ENCODE measurements at places on chromosomes 1 and 21.
A peak's percentile ranks its signal among the peaks of the same experiment; 100 is the strongest.

GRCh38 chr1:160437432-160438316 is 37.3 kb downstream of the VANGL2 start:
- DNase-seq: peak; percentile 9

DNA sequence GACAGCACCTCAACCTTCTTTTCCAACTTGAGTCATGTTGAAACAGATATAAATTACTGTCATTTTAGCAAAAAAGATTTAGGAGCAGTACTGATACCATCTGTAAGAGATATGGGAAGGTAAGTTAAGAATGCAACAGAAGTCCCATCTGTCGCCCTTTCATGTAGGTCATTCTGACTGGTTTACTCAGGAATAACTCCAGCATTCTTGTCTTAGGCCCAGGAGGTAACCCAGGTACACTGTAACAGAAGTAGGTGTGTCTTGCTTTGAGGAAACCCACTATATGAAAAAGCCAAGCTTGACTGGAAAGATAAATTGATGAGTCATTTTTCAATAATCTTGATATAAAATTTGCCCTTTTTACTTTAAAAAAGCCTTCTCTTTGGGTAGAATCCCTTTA is 35.4 kb downstream of the PGM1 start:
- DNase-seq: no peak

DNA sequence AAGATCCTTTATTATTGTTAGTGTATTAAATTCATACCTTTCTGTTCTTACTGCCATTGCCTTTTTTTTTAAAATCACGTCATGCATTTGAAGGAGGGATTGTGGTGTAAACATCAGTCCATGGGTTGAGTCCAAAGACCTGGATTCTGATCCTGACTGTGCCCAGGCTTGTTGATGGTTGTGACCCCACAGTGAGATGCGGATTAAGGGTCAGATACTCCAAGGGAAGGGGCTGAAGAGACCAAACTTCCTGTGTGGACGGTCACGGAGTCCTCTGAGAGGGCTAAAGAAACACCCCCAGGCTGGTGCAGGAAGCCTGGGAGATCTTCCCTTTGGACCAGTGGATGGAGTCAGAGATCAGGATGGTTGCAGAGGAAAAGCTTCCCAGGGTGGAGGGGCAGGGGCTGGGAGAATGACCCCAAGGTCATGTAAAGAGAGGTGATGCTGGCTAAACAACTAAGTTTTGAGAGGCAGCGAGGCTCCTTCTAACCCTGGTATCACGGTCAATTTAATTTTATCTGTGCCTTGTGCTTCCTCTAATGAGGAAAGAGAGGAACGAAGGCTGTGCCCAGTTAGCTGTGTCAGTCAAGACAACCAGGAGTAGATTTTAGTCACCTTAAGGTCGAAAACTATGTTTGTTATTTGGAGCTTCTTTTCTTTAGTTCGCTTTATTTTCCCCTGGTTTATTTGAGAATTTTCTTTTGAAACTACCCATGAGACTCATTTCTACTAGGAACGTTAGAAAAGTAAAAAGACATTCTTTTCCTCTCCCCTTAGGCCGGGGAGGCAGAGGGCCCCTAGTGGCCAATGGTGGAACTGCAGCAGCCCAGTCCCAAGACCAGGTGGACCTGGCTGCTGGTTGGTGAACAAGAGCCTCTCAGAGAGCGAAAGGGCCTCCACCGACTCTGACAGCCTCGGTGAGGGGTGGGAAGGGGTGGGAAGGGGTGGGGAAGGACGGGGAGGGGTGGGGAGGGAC is 8.7 kb upstream of the GPR161 start:
- peak; percentile 77 for DNase-seq

DNA sequence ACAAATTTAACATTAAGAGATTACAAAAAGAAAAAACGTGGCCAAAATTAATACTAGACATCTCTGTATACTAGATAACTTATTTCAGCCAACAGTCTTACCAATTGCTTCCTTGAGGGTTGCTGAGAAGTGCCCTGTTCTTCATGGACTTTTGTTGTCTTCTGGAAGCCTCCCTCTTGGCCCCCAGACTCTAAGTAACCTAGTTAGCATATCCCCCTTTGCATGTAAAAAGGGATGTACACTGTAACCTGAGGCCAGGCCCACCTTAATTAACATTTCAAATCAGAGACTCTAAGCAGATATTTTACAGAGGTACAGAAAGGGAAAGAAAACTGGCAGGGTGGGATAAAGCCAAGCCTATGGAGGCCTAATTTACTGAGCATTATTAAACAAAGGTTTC is 1047.3 kb downstream of the ADGRL2 start:
- DNase-seq: no peak

GRCh38 chr1:236240675-236241074 is 41.1 kb downstream of the ERO1B start:
- no peak for DNase-seq

DNA sequence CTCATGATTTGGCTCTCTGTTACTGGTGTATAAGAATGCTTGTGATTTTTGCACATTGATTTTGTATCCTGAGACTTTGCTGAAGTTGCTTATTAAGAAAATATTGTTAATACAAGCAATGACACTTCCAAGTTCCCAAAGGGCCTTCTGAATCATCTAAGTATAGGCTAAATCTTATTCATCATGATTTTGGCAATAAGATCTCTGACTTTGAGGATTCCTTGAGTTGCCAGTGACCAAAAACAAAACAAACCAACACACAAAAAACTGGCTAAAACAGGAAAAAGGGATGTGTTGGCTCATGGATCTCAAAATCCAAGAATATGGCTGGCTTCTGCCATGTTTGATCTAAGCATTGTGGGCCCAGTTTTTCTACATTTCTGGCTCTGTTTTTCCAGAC is 163.4 kb downstream of the HHIPL2 start:
- DNase-seq: no peak

DNA sequence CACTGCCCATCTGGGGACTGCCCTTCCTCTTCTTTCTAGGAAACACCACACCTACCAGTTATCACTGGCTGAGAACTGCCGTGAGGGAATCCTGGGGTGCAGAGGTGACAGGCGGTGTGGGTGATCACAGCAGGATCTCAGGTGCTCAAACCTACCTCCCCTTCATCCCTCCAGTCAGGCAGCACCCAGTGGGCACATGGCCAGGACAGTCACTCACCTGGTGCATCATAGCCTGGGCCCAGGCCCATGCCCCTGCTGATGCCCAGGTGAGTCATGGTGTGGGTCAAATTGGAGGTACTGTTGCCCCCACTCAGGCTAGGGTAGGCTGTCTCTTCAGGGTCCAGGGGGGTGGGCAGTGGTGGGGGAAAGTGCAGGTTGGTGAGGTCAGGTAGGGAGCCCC is 5.3 kb upstream of the DENND4B start:
- DNase-seq: no peak

- DNase-seq: no peak
Measured at GRCh38 chr1:33841494-33841893, 22.4 kb upstream of the HMGB4 start.

DNA sequence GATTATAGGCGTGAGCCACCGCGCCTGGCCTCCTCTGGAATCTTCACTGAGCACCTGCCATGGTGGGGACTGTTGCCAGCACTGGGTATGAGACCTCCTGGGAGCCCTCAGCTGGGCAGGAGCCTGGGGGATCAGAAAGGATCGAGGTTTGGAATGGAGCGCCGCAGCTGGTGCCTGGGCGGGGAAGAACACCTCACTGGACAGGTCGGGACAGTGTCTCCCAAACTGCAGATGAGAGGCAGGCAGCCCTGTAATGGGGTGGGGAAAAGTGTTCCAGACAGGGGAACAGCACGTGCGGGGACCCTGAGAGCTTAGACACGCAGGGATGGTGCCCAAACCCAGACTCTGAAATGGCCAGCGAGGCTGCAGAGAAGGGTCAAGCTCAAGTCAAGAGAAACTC is 150.9 kb upstream of the C1orf174 start:
- DNase-seq: no peak

DNA sequence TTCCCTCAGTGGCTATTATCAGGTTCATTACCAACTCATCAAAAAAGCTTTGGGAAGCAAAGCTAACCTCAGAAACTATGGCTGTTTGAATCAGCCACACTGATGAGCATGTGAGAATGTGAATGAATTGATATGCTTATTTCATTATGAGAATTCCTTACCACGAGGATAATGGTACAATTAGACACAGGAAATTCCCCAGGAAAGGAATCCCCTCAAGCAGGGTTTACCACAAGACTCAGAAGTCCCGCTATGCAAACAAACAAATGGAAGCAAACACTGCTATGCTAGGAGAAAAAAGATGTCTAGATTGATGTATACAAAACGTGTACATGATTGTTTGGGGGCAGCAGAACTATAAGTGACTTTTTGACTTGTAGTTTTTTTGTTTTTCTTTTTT is 205.0 kb downstream of the HMCN1 start:
- no peak for DNase-seq

GRCh38 chr1:29716306-29716705 is 480.0 kb downstream of the PTPRU start:
- DNase-seq: no peak

DNA sequence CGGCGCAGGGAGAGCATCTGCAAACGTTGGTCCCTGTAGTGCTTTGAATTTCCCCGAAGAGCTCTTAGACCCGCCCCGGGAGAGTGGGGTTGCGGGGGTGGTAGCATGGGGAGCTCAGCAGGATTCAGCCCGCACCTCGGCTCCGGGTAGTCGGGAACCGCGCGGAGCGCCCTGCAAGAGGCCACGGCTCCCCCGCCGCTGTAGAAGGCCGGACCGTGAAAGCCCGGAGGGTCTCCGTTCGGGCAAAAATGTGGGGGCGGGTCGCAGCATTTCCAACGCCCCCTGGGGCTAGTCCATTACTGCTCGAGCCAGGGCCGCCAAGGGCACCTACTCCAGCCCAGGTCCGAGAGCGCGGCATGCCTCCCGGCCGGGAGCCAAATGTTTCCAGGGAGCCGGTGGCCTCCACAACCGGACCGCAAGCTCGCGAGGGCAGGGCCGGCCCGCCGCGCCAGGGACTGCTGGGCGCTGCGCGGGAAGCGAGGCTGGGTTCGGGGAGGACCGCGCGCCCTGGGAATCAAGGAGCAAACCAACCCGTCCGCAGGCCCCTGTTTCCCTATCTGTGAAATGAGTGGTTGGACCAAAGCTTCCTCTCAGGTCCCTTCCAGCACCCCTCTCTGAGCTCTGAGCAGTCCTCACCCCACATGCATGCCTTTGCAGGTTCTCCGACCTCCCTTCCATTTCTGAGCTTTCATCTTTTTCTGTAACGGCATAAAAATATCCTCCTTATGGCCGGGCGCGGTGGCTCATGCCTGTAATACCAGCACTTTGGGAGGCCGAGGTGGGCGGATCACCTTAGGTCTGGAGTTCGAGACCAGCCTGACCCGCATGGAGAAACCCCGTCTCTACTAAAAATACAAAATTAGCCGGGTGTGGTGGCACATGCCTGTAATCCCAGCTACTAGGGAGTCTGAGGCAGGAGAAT is 775 bp upstream of the TMEM63A start:
- peak; percentile 29 for DNase-seq

DNA sequence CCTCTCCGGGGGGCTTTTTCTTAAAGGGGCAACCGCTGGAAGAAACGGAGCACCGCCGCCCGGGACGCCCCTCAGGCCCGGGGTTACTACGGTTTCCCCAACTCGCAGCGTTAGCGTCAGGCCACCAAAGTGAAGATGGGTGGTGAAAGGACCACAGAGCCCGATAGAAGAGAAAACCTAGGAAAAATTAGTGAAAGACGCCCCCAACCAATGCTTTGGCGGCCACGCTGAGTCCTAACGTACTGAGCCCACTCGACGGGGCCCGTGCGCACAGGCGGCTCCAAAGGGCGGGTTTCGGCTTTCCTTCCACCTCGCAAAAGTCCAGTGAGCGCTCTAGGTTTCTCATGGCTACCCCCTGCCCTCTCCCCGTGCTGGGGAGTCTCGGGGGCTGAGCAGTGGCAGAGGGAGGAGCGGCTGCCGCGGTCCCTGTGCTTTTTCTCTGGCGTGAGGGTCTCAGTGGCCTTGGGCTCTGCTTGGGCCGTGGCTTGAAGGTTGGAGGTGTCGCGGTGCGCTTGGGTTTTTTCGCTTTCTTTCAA is 12.2 kb upstream of the SPEN start:
- no peak for DNase-seq

DNA sequence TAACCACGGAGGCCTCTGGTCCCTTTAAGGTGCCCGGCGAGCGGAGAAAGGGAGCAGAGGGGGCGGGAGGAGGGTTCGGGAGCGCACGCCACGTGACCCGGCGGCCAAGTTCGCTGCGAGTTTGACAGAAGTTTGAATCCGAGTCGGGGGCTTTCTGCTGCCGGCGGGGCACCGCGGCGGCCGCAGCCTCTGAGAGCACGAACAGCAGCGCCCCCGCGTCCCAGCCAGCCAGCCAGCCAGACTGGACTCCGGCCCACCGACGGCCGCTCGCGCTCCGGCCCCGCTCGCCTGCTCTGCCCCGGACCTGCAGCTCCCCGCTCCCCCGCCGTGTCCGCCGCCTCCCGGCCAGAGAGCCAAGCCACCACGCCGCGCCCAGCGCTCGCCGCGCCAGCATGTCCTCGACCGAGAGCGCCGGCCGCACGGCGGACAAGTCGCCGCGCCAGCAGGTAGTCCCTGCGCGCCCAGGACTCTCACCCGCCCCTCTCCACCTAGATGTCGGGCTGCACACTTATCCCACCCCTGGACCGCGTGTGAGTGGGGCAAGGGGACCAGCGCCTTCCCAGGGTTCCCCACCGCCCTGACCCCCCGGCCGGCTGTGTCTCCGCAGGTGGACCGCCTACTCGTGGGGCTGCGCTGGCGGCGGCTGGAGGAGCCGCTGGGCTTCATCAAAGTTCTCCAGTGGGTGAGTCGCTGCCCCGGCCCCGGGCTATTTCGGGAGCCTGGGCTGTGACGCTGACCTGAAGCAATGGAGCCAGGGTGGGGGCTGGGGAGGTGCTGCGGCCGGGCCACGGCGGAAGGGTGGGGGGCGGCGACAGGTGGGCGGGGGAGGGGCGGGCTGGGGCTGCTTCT is at the start of gene SYPL2:
Gene SYPL2, plus strand, starts transcription at position 95 of the 849 bp plus-strand sequence. Its CDS starts 298 bp downstream, at position 393.
- no peak for DNase-seq

DNA sequence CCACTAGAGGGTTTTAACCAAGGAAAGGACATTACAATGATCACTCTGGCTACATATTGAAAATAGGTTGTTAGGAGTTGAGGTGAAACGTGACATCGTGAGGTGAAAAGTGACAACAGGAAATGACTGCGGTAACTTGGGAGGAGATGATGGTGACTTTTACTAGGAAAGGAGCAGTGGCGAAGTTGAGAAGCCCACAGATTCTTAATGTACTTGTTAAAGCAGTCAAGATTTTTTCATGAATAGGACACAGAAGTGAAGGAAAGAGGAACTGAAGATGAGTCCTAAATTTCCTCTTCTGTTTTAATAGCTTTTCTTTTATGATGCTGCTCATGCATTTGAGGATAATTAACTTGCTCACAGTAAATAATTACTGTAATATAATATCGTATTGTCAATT is 59.5 kb downstream of the OMA1 start:
- DNase-seq: no peak

DNA sequence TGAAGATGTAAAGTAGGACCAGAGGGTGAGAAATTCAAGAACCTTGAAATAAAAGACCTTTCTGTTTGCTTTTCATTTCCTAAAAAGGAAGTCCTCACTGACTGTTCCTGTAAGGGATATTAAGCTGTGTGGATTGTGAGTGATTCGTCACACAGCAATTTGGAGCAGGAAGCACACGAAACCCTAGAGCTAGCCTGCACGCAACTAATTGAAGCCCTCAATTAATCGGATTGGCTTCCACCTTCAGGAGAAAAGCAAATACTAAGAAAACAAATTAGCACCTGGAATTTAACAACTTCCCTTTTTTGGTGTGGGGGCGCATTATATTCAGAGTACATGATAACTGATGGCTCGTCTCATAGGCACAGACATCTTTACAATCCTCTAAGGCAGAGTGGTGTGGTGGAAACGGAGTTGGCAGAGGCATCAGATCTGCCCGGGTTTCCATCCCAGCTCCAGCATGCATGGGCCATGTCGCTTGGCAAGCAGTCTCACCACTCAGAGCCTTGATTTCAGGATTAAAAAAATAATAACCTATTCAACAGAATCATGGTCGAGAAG is 95.2 kb downstream of the KCNJ15 start:
- no peak for DNase-seq
